ENCODE measurements at places on chromosomes 5 and 9.
A peak's percentile ranks its signal among the peaks of the same experiment; 100 is the strongest.

GRCh38 chr9:19630760-19631159 lies 158.1 kb downstream of the SLC24A2 start:
- no peak for DNase-seq

- DNase-seq, result no peak
Measured at GRCh38 chr5:1651971-1652872, 128.5 kb upstream of the LPCAT1 start.

DNA sequence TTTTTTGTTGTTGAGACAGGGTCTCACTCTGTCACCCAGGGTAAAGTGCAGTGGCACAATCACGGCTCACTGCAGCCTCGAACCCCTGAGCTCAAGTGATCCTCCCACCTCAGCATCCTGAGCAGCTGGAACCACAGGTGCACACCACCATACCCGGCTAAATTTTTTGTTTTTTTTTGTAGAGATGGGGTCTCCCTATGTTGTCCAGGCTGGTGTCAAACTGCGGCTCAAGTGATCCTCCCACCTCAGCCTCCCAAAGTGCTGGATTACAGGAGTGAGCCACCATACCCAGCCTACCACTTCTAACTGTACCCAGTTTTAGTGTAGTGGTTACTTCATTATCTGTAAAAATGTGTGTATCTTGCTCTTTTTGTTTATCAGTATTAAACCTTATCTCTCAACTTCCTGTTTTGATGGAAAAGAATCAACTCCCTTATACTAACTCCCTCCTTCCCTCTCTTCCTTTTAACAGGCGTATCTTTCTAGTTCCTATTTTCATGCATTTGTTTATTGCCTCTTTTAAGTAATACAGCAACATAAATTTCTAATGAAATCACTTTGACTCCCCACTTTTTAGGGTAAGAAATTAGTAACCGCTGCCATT lies 33.1 kb downstream of the GRAMD2B start:
- DNase-seq, result no peak

DNA sequence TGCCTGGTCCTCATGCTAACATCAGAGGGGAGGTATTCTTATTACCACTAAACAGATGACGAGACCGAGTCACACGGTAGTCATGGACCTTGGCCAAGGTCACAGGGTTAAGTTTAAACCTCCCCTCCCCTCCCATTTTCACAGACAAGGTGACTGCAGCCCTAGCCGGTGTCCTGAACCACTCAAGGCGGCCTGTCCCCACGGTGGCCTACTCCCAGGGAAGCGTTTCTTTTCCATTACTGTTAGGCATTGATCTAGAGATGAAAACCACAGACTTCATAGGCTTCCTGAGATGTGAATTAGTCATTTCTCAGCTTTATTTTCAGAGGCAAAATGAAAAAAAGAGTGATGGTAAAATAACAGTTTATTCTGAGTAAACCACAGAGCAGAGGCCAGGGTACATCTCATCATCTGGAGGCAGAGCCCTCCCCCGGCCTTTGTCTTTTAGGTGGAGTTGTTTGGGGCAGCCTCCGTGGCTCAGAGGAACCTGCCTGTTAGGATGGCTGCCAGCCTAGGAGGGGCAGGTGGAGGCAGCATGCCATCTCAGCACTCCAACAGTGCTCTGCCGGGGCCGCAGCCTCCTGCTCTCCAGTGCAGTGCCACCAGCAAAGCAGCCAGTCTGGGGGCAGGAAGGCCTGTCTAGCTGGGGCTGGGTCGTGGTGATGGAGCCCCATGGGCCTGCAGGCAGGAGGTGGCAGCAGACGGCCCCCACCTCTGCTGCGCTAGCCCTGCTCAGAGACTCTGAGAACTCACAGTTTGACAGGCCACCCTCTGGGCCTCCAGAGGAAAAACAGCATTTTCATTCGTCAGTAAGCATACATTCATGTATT lies 71.2 kb downstream of the RAPGEF1 start:
- DNase-seq, result peak; percentile 72

DNA sequence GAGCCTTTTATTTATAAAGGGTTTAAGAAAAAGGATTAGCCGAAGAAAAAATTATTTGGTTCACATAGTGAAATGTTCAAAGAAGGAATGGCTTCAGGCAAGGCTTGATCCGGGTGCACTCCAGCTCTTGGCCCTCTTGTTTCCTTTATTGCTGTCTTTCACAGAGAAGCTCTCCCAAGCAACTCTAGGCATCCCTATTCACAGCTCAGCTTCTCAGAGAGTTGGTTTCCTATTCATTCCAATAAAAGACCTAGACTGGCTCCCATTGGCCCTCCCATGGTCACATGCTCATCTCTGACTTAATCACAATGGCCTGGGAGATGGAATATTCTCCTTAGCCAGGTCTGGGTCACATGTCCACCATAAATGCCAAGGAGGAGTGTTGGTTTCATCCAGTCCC lies 9.4 kb upstream of the FGFR4 start:
- DNase-seq, result no peak

- DNase-seq, result no peak
Measured at GRCh38 chr9:109707355-109707754, 72.6 kb upstream of the PALM2AKAP2 start.

GRCh38 chr5:37037840-37038239 lies 161.3 kb downstream of the NIPBL start:
- DNase-seq, result no peak

DNA sequence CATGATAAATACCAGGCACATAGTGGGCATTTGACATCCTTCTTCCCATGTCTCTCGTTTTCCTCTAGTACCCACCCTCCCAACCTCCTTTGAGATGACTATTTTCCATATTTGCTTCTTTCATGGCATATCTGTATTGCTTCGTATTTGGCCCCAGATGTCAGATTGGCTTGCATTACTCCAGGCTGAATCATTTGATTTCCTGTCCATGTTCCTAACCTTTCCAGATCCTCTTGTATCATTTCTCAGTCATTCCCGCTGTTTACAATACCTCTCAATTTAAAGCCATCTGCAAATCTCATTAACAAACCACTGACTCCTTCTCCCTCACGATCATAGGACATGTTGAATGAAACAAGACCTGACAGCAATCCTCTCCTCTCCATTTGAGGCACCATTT lies 19.9 kb downstream of the MTX3 start:
- DNase-seq, result no peak

DNA sequence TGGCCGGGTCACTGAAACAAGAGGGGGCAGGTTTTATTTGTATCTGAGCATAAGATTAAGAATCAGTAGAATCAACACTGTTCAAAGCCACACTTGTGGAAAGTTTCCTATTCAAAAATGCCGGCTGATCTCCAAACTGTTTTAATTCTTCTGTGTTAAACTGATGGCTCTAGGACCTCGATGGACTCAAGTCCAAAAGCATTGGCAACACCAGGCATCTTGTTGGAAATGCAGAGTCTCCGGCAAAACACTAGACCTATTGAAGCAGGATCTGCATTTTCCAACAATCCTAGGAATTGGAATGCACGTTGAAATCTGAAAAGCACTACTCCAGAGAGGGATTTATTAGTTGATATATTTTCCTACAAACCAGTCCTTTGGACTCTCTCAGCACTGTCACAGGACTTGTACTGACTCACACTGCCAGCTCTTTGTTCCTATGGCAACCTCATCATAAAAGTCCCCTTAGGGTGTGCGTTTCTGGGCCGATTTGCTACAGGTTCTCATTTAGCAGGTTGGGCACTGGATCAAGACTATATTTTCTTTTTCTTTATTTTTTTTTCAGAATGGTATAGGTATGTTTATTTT lies 48.1 kb upstream of the PCA3 start:
- DNase-seq, result no peak

DNA sequence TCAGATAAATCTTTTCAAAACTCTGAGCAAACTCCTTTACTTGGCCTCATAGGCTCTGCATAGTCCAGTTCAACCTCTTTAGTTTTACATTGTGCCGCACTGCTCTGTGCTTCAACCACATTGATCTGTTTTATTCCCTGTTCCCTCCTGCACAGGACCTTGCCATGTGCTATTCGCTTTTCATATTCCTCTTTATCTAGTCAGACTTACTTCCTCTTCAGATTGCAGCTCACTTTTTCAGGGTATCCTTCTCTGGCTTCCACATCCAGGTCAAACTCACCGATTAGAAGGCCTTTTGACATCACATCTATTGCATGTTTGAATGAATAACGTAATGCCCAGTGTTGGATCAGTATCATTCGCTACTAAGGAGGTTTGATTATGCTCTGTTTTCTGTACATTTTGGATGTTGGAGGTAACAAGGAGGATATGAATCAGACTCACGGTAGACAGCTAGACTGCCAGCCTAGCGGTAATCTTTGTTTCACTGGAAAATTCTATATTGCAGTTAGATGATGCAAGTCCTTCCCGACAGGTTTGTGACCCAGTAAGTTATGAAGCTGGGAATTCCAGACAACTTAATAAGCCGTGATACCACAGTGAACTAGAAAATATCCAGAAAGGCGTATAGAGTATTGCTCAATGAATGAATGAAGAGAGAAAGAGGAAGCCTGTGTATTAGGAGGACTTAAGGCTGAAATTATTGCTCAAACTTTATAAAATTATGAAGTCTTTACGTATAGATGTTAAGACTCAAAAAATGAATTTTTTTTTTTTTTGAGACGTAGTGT lies 65.7 kb downstream of the IQGAP2 start:
- DNase-seq, result no peak

DNA sequence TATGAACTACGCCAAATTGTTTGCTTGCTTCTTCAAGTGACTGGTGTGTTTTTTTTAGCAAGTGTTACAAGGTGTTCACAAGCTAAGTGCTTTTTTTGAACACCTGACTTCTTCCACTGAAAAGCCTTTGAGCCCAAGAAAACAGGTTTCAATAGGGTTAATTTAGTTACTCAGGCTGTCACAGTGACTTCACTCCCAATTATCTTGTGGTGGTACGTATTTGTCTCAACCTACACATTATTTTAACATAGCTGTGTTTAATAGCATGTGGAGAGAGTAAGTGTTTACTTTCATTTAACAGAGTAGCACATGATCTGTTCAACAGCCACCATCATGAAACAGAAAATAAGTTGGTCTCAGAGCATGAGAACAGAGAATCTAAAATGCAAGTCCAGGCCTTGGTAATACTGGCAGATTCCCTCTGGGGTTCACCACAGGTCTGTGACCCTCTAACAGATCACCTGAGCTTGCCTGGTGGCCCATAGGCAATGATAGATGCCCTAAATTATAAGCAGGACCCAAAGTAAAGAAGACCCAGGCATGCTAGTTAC lies 267.7 kb upstream of the SMARCA2 start:
- no peak for DNase-seq

GRCh38 chr9:95491543-95492320 lies 25.0 kb downstream of the PTCH1 start:
- DNase-seq, result no peak

DNA sequence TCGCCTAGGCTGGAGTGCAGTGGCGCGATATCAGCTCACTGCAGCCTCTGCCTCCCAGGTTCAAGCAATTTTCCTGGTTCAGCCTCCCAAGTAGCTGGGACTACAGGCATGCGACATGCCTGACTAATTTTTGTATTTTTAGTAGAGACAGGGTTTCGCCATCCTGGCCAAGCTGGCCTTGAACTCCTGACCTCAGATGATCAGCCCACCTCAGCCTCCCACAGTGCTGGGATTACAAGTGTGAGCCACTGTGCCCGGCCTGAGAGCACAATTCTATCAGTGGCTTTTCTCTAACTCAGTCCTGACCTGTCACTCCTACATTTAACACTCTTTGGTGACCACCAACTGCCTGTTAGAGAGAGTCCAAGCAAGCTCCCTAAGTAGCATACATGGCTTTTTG lies 82.7 kb upstream of the SPOCK1 start:
- no peak for DNase-seq

All from activated gamma-delta T cell treated with Interleukin-2 at 50 U/mL for 16 hours (primary cell).